ENCODE measurements at places on chromosomes 2 and 18. TPM values are rescaled to one million over a fixed set of nuclear protein-coding genes. Genes with fewer than 3 reads are reported as not detected.

DNA sequence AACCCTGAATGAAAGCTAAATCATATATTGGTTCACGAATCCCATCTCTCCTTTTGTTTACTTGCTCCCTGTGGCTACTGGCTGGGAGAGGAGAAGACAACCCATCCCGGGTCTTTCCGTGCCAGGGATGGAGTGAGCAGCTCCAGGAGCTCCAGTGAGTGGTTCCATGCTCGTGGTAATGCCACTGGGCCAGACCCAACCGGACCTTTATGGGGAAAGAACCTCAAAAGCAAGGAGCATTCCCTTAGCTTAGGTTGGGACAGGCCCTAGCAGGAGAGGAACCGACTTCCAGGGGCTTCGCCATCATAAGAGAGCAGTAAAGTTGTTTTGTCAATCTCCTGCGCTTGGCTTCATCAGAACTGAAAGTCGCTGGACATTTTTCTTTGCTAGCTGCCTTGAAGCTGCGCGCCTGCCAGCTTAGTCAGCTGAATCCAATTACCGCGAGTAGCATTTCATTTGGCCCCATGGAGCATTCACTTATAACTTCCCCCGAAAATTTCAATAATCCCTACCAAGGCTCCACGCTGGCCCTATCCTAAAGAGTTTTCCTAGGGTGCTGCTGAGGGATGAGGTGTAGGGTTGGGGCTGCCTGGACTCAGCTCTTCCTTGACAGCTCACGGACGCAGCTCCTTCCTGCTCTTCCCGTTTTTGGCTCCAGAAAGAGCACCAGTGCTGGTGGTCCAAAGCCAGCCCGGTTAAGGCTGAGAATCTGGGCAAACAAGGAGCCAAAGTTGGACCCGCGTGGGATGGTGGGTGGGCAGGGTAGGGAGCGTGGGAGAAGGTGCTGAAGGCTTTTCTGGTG, 4.9 kb downstream of the HOXD3 start:
- no peak for ATAC-seq

- no peak for ATAC-seq
These were observed 59.8 kb downstream of the C2orf74 start for GRCh38 chr2:61221819-61222218.

DNA sequence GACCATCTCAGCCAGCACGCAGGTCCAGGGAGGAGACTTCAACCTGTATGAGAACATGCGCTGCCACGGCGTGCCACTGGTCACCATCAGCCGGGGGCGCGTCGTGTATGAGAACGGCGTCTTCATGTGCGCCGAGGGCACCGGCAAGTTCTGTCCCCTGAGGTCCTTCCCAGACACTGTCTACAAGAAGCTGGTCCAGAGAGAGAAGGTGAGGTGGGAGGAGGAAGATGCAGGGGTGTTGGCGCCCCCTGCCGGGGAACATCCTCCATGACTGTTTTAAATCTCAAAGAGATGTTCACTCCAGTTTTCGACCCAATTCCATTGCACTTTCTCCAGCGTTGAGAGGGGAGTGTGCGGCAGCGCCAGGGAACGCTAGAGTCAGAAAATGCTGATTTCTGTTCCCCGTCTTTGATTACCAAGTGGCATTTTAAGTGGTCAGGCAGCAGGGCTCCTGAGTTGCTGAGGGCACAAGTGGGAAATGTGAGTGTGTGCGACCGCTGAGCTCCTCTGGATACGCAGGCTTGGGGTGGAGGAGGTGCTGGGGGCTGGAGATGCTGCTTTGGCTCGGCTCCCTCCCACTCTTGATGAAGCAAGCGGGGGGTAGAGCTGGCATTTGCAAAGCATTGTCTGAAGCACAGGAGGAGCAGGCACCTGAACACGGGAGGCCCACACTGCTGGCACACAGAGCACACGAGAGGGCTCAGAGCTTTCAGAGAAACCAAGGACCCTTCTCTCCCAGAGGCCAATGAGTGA, 27.7 kb upstream of the MAPRE3 start:
- ATAC-seq: peak; percentile 70

TCF4 gene
- total RNA-seq: 51.9 TPM

OXER1 gene
- 0.71 TPM for total RNA-seq

ARHGAP28 gene
- 10.7 TPM for total RNA-seq

INHBB gene
- 0.96 TPM for total RNA-seq

MGAT5 gene
- total RNA-seq: 35.7 TPM

SMYD1 gene
- total RNA-seq: 0.08 TPM

Measured in motor neuron (in vitro differentiated cells).